SJSA1 (cell line): ENCODE measurements at places on chromosomes 6 and 20.

GRCh38 chr6:87104667-87105066 lies 9.8 kb upstream of the CGA start:
- no peak for DNase-seq

GRCh38 chr6:11328613-11329247 lies 96.3 kb upstream of the NEDD9 start:
- DNase-seq = no peak

DNA sequence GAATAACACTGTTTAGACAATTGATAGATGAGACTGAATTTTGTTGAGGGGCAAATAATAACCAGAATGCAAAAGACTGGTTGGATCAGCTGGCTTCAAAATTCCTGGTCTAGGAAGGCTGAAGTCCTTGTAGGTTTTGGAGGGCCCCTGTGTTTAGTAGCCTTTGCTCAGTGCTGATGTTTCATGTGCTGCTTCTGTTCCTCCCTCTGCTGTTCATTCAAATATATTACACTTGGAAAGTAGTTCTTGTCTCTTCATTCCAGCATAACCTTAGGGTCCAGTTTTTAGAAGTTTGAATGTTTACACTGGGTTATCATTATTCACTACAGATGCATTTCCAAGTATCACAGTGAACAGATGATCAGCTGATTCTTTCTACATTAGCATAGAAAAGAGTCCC lies 72.5 kb downstream of the FLRT3 start:
- no peak for DNase-seq

GRCh38 chr20:4283016-4283415 lies 267.7 kb upstream of the RNF24 start:
- no peak for DNase-seq

DNA sequence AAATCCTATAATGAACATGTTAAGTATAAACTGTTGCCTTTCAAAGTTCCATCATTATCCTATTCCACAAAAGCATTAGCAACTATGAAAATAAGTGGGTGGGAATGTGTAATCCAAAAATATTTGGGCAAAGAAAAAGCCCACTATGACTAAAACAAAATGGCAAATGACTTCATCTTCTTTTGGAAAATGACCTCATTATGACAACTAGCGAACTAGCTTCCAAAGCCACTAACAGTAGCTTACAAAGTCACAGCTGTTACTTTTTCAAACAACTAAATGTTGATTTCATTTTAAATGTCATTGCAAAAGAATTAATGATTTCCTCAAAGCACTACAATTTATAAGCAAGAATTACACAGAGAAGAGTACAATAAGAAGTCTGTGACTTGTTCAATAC lies 49.8 kb upstream of the RUNX2 start:
- no peak for DNase-seq
